DMS53 (cell line): ENCODE measurements at places on chromosomes 3 and 15.

GRCh38 chr15:43518197-43518761 is 871 bp downstream of the MAP1A start:
- DNase-seq = peak; percentile 61

GRCh38 chr15:75436881-75437280 is 14.6 kb downstream of the SIN3A start:
- DNase-seq = no peak

- no peak for DNase-seq
These were observed 48.7 kb downstream of the BDH1 start for GRCh38 chr3:197507081-197507480.

GRCh38 chr3:111917300-111917699 is 58.2 kb downstream of the PHLDB2 start:
- DNase-seq = no peak

- DNase-seq = no peak
These were observed 9.0 kb upstream of the RPS17 start for GRCh38 chr15:82549199-82549665.

- no peak for DNase-seq
These were observed 238.0 kb downstream of the PLCL2 start for GRCh38 chr3:17122758-17123157.
